ENCODE measurements at places on chromosomes 1 and 21.

- no peaks in the 10 kb centered on the region for H3K36me3 ChIP-seq
- peaks cover 5% of the 10 kb centered on the region for H3K4me1 ChIP-seq
- H3K27ac ChIP-seq, result no peak overlapping the region
- H3K27me3 ChIP-seq, result no peaks in the 10 kb centered on the region
- H3K4me3 ChIP-seq, result no peak overlapping the region
These were observed 76.3 kb downstream of the TOMM20 start for GRCh38 chr1:235052067-235053008.

GRCh38 chr1:177017287-177017852 lies 147.1 kb downstream of the ASTN1 start:
- no peaks in the 10 kb centered on the region for H3K36me3 ChIP-seq
- DNase-seq, result no peak
- H3K27ac ChIP-seq, result no peak overlapping the region
- H3K27me3 ChIP-seq, result no peaks in the 10 kb centered on the region

DNA sequence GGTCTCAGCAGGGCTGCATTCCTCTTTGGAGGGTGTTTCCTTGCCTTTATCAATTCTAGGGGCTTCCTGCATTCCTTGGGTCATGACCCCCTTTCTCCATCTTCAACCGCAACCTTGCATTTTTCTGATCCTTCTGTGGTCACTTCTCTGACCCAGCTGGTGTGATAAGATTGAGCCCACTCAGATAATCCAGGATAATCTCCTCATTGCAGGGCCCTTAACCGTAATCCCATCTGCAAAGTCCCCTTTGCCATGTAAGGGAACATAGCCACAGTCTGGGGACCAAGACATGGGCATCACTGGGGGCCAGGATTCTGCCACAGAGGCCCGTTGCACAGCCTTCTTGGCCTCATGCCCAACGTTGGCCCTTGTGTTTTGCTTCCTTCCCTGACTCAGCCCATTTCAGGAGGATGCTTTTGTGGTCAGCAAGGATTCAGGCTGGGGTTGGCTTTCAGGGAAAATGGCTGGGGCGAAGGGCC lies 35.0 kb upstream of the IL19 start:
- no peak overlapping the region for H3K4me3 ChIP-seq
- H3K4me1 ChIP-seq, result peaks cover 37% of the 10 kb centered on the region
- DNase-seq, result no peak
- no peaks in the 10 kb centered on the region for H3K27me3 ChIP-seq
- no peak overlapping the region for H3K27ac ChIP-seq

GRCh38 chr1:230306169-230306568 lies 120.0 kb downstream of the PGBD5 start:
- H3K36me3 ChIP-seq, result no peaks in the 10 kb centered on the region
- peaks cover 19% of the 10 kb centered on the region for H3K4me1 ChIP-seq
- H3K27me3 ChIP-seq, result no peaks in the 10 kb centered on the region
- DNase-seq, result no peak
- no peak overlapping the region for H3K4me3 ChIP-seq

DNA sequence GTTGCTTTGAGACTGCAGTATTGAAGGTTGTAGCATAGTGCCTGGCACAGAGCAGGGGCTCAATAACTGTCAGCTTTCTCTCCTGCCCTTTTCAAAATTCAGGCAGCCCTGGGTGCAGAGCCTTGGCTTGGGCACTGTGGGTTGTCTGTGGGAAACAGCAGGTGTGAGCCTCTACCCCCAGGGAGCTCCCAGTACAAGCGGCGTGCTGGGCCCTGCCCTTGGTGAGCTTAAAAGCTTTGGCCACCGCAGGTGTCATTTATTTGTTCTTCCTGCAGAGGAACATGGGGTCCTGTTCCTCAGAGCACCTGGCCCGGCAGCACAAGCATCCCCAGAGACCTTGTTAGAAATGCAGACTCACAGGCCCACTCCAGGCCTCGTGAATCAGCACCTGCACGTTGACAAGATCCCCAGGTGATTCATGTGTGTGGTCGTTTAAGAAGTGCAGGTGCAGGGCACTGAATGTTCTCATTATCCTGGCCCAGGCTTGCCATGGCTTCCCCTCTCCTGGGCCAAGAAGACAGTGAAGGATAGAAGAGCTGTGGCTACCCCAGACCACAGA lies 29.9 kb upstream of the IGSF21 start:
- DNase-seq, result no peak
- no peaks in the 10 kb centered on the region for H3K36me3 ChIP-seq
- no peaks in the 10 kb centered on the region for H3K4me1 ChIP-seq
- no peak overlapping the region for H3K4me3 ChIP-seq
- no peak overlapping the region for H3K27ac ChIP-seq
- H3K27me3 ChIP-seq, result no peaks in the 10 kb centered on the region

DNA sequence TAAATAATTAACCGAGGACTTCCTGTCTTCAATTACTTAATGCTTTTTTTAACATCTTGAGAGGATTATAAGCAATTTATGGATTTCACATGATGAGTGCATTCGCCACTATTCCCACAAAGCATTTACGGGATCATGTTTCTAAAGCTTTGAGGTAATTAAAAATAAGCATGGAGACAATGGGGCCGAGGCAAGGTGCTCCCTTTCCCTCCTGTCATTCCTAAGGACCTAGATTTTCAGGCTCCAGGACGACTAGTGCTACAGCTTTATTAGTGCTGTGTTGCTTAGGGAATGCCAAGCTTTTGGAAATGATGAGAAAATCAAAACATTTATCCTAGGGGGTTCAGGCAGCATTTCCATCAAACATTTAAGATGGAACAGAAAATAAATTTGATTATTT lies 209.2 kb downstream of the KCTD3 start:
- H3K36me3 ChIP-seq, result no peaks in the 10 kb centered on the region
- DNase-seq, result no peak
- H3K27ac ChIP-seq, result no peak overlapping the region
- H3K4me1 ChIP-seq, result no peaks in the 10 kb centered on the region
- no peak overlapping the region for H3K4me3 ChIP-seq
- no peaks in the 10 kb centered on the region for H3K27me3 ChIP-seq

GRCh38 chr1:32334864-32335534 lies 1.0 kb downstream of the MARCKSL1 start:
- H3K4me1 ChIP-seq, result peaks cover 50% of the 10 kb centered on the region
- no peak overlapping the region for H3K27ac ChIP-seq
- peaks cover 19% of the 10 kb centered on the region for H3K27me3 ChIP-seq
- H3K36me3 ChIP-seq, result peaks cover 35% of the 10 kb centered on the region

DNA sequence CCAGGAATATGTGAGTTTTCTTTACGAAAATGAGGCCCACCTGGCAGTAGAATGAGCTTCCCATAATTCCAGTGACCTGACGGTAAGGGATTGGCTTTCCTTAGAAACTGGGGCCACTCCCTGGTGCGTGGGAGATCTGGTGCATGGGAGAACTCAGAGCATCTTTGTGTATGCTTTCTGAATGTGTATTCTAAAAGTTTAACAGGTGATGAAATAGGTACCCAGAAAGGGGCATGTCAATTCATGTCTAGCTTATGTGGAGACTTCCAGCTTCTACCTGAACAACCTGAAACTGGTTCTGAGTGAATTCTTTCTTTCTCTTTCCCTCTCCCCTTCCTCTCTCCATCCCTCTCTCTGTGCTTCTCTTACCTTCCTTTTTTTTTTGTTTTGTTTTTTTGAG lies 15.2 kb upstream of the FCRLA start:
- H3K4me1 ChIP-seq, result no peaks in the 10 kb centered on the region
- DNase-seq, result no peak
- H3K27me3 ChIP-seq, result no peaks in the 10 kb centered on the region
- no peak overlapping the region for H3K4me3 ChIP-seq

DNA sequence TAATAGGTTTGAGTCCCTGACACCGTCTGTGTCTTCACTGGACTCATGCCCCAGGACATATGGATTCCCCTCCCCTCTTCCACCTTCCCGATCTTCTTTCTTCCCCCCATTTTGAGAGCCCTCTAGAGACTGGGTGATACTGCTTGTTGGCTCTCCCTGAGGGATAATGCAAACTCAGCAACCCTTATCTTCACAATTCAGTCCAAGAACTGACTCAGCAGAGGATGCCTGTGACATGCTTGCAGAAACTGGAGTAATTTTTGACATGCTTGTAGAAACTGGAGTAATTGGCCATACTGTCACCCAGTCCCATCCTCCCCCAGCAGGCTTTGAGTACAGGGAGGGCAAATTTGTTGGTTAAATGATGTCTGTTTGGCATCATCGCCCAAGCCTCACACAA lies 127.6 kb upstream of the CTTNBP2NL start:
- DNase-seq, result no peak
- no peaks in the 10 kb centered on the region for H3K4me1 ChIP-seq
- no peak overlapping the region for H3K4me3 ChIP-seq
- no peak overlapping the region for H3K27ac ChIP-seq
- H3K36me3 ChIP-seq, result no peaks in the 10 kb centered on the region
- no peaks in the 10 kb centered on the region for H3K27me3 ChIP-seq

DNA sequence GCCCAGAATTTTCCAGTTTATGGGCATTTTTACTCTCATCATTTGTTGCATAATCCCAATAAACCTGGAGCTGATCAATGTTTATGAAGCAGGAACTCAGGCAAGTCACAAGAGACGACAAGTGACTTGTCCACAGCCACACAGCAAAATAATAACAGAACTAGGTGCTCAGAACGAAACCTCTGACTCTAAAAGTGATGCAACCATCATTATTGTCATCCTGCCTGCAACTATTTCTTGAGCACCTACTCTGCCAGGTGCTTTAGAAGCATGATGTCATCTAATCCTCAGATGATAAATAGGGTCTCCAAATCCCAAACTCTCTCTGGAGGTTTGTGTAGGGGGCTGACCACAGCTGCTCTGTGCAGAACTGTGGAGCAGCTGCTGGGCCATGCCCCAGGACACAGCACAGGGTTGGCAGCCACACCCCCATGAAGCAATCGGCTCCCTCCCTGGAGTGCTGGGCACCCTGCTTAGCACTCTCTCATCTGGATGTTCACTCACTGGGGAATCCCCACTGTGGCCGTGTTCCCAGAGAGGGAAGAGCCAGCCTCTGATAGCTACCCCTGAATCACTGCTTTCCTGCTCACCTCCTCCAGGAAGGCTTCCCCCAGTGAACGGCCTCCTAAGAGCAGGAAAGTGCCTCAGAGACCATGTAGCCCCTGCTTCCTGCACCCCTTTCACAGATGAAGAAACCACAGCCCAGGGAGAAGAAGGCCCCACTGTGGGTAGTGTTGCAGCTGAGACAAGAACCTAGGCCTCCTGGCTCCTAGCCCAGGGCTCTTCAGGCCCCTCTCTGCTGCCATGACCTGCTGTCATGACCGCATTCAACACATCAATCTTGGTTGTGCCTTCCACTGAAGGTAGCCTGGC lies 2.1 kb downstream of the TTC22 start:
- peaks cover 3% of the 10 kb centered on the region for H3K27me3 ChIP-seq
- H3K4me3 ChIP-seq, result no peak overlapping the region
- DNase-seq, result no peak
- no peak overlapping the region for H3K27ac ChIP-seq
- H3K36me3 ChIP-seq, result no peaks in the 10 kb centered on the region
- H3K4me1 ChIP-seq, result no peaks in the 10 kb centered on the region

- no peak overlapping the region for H3K27ac ChIP-seq
- H3K27me3 ChIP-seq, result peaks cover 13% of the 10 kb centered on the region
- H3K4me1 ChIP-seq, result peaks cover 4% of the 10 kb centered on the region
- DNase-seq, result no peak
- H3K4me3 ChIP-seq, result no peak overlapping the region
- no peaks in the 10 kb centered on the region for H3K36me3 ChIP-seq
These were observed 119.7 kb downstream of the PPIAL4G start for GRCh38 chr1:148363439-148363810.

DNA sequence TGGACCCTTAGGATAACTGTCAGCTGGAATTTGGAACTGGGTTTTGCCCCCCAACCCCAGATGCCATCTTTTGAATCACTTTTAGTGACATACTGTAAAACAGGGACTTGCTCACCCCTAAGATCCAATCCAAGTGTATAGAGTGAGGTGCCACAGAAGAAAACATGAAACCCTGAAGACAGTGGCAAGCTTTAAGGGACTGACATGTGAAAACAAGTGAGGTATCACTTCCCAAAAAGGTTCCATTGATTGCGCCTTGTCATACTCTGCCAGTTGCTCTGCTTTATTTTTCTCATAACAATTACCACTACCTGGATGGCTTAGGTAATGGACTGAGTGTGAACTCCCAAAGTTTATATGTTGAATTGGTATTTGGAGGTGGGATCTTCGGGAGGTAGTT lies 115.6 kb downstream of the CSMD2 start:
- H3K36me3 ChIP-seq, result no peaks in the 10 kb centered on the region
- no peak overlapping the region for H3K4me3 ChIP-seq
- no peak overlapping the region for H3K27ac ChIP-seq
- DNase-seq, result no peak

DNA sequence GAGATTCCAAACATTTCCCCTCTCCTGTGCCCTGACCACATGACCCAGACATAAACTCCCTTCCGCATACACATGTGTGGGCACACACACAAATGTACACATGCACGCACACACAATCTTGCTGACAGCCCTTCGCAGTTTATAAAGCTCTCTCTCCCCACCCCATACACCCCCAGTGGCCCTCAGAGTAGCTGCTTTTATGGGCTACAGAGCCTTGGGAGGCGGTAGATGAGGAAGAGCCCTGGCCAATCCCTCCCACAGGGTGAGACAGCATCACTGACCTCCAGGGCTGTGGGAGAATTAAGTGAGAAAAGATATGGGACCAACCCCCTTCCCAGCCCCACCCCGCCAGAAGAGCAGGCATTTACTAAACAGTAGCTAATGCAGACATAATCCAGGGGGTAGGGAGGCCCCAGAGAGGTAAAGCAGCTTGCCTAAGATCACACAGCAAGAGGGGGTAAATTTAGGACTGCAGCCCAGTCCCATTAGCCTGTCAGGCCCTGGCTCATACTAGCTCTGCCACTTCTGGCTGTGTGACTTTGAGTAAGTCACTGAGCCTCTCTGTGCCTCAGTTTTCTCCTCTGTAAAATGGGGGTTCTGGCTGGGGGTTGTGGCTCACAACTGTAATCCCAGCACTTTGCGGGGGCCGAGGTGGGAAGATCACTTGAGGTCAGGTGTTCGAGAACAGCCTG lies 5.1 kb downstream of the SDC3 start:
- no peak overlapping the region for H3K27ac ChIP-seq
- H3K27me3 ChIP-seq, result peaks cover 67% of the 10 kb centered on the region
- no peaks in the 10 kb centered on the region for H3K4me1 ChIP-seq
- no peak for DNase-seq

DNA sequence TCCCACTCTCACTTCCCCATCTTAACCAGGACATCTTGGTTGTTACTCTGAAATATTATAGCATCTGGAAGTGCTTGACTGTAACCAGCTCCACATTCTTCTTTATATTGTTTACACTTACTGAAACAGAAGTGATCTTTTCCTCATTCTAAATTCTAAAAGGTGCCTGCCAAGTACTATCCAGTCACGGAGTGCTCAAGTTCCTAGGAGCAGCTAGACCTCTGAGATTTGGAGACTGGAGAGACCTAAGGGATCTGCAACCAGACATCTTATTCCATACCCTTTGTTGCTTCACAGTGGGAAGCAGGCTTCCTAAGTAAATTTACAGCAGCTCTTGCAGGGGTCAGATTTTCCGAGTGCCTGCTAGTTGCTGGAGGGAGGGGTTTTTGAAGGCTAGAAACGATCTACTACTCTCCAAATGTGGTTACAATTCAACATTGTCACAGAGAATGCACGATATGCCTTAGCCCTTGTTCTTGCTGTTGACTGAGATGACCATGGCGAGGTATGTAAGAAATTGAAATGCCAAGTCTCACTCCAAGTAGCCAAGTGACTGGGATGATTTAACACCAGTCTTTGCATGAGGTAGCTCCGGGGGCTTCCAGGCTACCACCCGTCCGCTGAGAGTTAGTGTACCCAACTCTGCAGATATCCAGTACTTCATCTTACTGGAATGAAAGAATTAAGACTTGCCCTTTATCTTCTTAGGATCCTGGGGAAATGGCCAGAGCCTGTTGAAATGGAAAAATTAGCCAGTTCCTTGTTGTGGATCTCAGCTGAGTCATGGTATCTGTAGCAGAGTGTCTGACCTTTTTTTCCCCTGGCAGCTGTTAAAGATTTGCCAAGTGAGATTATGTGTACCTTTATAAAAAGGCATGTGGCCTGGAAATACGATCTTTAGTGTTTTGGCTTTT lies 150.8 kb downstream of the MAST2 start:
- DNase-seq, result no peak
- no peaks in the 10 kb centered on the region for H3K36me3 ChIP-seq
- no peak overlapping the region for H3K4me3 ChIP-seq
